ENCODE measurements at places on chromosomes 1 and 21.

DNA sequence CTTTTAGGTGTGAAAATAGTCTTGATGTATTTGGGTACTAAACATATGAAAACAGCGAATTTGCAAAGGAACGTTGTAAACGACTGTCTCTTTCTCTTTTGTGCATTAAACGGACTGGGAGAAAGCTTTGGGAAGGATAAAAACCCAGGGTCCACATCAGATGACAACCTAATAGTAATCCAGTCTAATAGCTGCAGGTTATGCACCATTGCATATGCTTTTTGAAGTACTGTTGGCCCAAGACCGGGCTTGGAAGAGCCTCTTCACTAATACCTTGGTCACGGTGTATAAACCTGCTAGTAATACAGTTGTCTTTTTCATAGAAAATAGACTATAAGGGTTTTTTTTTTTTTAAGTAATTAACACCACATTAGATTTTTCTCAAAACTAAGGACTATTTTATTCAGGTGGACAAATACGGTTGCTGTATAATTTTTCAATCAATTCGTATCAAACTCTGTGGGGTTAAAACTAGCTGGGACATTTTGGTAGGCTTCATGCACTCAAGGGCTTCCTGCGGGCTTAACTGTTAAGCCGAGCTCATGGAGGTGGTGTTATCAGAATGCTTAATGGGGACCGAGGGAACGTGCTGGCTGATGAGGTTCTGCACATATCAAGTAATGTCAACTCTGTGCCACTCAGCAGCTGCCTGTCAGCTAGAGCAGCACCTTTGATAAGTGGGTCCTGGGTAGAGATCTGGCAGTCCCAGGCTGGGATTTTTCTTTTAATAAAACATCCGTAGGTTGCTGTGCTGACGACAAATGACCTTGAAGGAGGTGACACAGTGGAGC, 2.1 kb downstream of the RYR2 start:
- DNase-seq, result no peak
- peaks cover 2% of the 10 kb centered on the region for H3K4me1 ChIP-seq
- no peak overlapping the region for H3K4me3 ChIP-seq
- H3K36me3 ChIP-seq, result no peaks in the 10 kb centered on the region

DNA sequence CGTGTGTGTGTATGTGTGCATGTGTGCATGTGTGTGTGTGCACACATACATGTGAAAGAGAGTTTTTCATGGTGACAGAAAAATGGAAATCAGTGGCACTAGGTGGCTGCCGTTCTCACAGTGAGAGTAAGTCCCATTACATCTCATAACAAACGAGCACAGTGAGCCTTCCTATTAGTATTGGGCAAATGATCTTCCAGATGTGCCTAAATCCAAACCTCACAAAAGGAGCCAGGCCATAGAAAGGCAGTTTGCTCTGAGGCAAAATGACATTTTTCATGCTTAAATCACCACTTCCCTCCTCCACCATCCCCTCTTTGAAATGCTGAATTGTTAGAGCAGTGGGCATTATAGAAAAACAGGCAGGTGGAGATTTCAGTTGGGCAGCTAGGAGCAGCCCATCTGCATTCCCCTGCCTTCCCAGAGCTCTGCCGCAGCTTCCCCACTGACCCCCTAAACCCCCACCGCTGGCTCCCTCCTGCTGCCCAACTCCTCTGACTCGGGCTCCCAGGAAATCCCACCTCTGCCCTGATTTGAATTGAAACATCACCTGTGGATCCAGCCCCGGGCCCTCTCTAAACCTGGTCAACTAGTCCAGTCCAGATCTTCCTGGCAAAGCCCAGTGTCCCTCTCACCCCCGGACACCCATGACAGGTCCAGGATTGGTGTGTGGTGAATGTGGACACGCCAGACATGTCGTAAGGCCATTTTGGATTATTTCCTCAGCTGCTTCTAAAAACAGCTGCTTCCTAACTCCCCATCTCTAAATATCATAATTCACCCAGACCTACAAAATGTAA, 190.5 kb downstream of the SEC16B start:
- no peaks in the 10 kb centered on the region for H3K36me3 ChIP-seq
- H3K27ac ChIP-seq, result no peak overlapping the region
- H3K27me3 ChIP-seq, result no peaks in the 10 kb centered on the region

DNA sequence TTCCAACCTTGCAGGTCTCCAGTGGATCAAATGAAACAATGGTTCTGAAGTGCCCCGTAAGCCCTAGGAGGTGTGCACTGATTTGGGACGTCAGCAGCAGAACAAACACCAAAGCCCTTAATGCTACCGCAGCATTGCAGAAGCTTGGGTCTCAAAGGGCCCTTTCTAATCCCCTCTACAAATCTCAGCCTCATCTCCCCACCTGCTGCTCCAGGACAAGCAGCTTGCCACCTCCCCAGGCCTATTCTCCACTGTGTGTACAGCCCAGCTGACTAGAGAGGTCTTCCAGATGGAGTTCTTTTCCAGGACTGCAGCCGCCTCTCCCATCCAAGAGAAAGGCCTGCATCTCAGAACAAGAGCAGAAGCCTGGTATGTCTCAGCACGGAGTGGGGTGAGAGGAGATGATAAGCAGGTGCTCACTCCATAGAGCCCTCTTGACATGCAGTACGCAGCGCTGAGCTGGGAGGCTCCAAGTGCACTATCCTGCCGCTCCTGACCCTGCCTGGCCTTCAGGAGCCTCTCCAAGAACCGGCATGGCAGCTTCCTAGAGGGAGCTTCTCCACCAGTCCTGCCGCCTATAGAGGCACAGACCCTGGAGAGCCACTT, 46.3 kb downstream of the MRPL37 start:
- no peak overlapping the region for H3K27ac ChIP-seq
- no peak overlapping the region for H3K4me3 ChIP-seq
- peaks cover 9% of the 10 kb centered on the region for H3K36me3 ChIP-seq
- H3K27me3 ChIP-seq, result no peaks in the 10 kb centered on the region
- no peak for DNase-seq

- no peak for DNase-seq
- no peaks in the 10 kb centered on the region for H3K27me3 ChIP-seq
- no peak overlapping the region for H3K4me3 ChIP-seq
- H3K4me1 ChIP-seq, result peaks cover 14% of the 10 kb centered on the region
- no peak overlapping the region for H3K27ac ChIP-seq
- no peaks in the 10 kb centered on the region for H3K36me3 ChIP-seq
Measured at GRCh38 chr21:39637197-39637970, 24.6 kb downstream of the B3GALT5 start.

DNA sequence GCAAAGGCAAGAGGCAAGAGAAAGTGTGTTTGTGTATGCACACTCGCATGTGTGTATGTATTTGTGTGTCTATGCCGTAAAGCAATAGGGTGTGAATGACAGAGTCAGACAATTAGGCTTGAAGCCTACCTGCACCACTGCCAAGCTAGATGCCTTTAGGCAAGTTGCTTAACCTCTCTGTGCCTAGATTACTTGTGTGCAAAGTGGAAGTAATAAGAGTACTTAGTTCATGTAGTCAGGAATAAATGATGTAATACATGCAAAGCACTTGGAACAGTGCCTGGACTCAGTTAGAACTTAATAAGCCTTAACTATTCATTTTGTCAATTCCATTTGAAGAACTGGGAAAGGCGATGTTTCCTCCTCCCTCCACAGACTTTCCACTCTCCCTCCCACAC, 31.7 kb downstream of the LAMB3 start:
- H3K27me3 ChIP-seq, result no peaks in the 10 kb centered on the region
- DNase-seq, result no peak
- H3K27ac ChIP-seq, result no peak overlapping the region
- H3K36me3 ChIP-seq, result no peaks in the 10 kb centered on the region

Measured in iPS DF 6.9 (cell line).